Activated T-cell treated with anti-CD3 and anti-CD28 coated beads for 4 hours (primary cell): ENCODE measurements at places on chromosomes 1 and 21.
A peak's percentile ranks its signal among the peaks of the same experiment; 100 is the strongest.

DNA sequence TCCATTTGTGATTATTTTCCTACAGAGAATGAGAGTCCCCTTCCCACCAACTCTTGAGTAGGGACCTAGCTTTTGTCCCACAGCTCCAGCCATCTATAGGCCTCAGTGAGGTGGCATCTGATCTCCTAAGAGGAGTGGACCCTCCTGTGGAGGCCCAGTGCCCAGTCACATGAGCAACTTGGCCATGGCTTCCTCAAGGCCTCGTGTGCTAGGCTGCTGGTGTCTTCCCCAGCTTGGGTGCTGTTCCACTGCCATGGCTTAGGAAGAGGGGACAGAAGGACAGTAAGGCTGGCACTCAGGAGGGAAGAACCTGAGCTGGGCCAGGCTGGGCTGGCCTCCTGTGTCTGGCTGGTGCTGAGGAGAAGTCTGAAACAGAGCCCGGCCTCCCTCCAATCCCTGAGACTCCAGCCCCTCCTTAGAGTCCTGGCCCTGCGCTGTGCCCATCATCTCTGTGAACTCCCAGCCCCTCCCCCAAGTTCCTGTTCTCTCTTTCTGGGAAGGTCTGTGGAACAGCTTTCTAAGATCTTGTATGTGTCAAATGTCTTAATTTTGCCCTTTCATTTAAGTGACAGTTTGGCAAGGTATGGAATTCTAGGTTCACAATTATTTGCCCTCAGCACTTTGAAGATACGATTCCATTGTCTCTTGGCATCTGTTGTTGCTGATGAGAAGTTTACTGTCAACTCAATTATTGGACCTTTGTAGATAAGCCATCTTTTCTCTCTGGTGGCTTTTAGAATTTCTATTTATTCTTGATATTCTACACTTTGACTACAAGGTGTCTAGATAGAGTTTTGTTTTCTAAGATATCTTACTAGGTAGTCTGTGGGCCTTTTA is 7.1 kb upstream of the KCNQ4 start:
- DNase-seq: no peak

- DNase-seq: no peak
Observed at GRCh38 chr21:40672602-40673001, 174.4 kb downstream of the DSCAM start.

DNA sequence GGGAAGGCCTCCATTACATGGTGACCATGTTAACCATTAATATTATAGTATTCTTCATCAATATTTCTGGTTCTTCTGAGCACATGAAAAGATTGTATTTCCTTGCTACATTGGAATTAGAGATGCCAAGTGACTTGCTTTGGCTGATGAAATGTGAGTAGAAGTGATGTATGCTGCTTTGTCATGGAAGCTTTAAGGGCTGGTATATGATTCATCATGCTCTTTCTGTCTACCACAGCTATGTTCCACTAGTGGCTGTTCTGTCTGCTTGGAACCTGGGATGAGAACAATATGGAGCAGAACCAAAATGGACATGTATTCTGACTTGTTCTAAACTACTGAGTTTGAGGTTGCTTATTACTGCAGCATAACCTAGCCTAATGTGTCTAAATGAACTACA is 163.3 kb downstream of the TM2D1 start:
- no peak for DNase-seq

DNA sequence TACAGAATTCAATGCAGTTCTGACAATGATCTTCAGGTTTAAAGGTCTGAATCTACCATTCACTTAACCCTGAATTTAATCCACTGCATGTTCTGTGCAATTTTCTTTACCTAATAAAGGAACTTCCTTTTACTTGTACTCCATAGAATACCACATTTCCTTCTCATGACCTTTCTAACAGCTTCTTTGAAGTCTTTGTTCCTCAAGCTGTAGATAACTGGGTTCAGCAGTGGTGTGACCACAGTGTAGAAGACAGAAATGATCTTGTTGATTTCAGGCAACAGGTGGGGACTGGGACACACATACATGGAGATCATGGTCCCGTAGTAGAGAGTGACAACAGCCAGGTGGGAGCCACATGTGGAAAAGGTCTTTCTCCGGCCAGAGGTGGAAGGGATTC is 878 bp downstream of the OR11L1 start:
- no peak for DNase-seq

DNA sequence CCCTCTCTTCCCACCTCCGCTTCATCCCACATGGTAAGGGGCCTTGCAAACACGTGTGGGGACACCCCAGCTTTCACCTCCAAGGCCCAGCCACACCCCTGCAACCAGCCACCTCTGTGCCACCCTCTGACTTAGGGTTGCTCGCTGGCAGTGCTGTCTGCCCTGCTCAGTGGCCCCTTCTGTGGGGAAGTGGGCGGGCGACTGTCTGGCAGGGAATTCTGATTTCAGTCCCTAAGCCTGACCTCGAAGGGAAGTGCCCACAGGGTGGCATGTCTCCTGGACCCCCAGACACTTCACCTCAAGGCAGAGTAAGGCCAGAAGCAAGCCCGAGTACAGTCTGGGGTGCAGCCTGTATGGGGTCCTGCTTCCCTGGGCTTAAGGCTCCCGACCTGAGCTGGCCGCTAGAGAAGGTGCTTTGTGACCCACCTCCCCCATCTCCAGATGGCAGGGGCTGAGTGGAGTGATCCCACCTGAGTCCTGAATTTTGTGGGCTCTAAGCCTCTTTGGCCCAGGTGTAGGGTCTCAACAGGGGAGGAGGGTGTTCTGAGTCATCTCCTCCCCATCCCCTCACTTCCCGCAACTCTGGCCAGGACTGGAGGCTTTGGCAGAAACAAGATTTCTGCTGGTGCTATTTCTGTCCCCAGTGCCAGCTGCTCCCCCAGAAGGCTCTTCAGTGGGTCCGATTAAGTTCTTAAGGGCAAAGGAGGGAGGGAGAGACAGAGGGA is 7.0 kb downstream of the RD3 start:
- no peak for DNase-seq

DNA sequence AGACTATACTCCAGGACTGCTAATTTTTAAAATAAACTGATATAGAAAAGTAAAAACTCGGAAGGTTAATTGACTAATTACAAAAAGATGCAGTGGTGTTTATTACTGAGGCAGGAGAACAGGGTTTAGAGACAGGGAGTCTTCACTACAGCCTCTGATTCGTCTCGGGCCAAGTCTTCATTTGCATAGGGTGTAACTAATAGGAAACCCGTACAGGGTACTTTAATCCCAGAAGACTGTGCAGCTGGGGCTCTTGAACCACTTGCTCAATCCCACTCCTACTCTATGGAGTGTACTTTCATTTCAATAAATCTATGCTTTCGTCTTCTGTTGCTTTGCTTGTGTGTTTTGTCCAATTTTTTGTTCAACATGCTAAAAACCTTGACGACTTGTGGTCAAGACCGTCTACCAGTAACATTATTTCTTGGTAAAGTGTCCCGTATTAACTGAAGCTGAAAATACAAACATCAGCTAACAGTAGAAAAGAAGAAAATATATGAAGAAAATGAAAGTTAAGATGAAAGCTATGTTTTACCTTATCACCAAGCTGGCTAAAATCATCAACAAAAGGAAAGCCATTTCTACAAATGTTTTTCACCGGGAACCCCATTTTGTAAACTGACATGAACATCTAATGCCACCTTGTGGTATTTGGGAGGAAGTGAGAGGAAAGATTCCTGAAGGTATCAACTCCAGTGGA is 8.0 kb downstream of the SDHB start:
- no peak for DNase-seq

DNA sequence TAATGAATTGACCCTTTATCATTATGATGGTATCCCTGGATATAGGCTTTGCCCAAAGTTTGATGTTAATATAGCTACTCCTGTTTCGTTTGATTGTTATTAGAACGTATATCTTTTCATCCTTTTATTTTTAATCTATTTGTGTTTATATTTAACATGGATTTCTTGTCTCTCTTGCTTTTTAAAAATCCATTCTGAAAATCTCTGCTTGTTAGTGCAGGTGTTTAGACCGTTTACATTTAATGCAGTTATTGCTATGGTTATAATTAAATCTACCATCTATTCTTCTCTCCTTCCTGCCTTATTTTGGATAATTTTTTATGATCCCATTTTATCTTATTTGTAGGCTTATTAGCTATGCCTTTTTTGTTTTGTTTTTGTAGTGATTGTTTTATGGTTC is 12.4 kb downstream of the TSNAX start:
- no peak for DNase-seq

DNA sequence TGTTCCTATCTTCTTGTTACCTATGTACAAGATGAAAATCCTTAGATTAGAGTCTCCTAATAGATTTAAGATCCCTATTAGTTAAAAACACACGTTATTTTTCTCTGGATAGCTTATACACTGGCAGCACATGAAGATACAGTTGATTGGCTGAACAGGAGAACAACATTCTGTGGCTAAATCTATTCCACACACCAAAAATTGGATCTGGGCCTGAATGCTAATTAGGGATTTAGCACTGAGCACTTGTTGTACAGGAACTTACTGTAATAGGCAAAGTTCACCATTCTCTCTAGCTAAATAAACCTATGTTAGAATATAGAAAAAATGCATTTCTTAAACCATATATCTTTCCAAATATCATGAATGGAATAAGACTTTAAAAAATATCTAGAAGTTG is 117.1 kb upstream of the PTGFR start:
- no peak for DNase-seq

DNA sequence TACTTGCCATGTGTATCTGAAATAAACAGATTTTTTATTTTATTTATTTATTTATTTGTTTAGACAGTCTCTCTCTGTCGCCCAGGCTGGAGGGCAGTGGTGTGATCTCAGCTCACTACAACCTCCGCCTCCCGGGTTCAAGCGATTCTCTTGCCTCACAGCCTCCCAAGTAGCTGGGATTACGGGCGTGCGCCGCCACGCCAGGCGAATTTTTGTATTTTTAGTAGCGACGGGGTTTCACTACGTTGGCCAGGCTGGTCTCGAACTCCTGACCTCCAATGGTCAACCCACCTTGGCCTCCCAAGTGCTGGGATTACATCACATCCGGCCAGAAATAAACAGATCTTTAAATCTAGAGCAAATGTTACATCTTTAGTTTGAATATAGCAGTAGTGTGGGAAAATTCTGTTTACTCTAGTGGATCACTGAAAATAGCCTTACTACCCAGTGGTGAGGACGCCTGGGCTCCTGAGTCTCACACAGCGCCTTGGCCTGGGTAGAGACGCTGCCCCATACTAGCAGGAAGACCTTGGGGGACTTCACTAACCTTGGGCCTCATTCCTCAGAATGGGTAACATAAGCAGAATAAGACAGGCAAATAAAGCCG is 709 bp downstream of the GART start:
- DNase-seq: no peak

- no peak for DNase-seq
Observed at GRCh38 chr1:103107741-103108375, 464 bp downstream of the COL11A1 start.

- no peak for DNase-seq
Observed at GRCh38 chr1:1603671-1604373, 3.9 kb upstream of the FNDC10 start.

GRCh38 chr1:31745096-31745945 is 18.8 kb downstream of the ADGRB2 start:
- peak; percentile 42 for DNase-seq

DNA sequence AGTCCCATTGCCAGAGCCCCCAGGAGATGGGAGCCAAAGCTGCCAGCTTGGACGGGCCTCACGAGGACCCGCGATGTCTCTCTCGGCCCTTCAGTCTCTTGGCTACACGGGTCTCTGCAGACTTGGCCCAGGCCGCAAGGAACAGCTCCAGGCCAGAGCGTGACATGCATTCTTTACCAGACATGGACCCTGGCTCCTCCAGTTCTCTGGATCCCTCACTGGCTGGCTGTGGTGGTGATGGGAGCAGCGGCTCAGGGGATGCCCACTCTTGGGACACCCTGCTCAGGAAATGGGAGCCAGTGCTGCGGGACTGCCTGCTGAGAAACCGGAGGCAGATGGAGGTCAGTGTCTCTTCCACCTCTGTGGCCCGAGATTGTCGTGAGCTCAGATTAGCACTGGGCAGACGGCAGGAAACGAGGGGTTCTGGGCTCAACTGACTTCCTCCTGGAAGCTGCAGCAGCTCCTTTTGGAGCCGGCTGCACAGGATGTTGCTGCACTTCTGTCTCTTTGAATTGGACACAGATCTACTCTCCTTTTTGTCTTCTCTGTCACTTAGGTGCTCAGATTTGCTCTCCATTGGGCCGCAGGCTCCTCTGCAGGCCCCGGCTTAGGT is 68.0 kb downstream of the DISC1 start:
- no peak for DNase-seq

- no peak for DNase-seq
Observed at GRCh38 chr21:38993561-38993960, 187.8 kb downstream of the ETS2 start.

- no peak for DNase-seq
Observed at GRCh38 chr1:151419819-151420218, 20.4 kb downstream of the PSMB4 start.

DNA sequence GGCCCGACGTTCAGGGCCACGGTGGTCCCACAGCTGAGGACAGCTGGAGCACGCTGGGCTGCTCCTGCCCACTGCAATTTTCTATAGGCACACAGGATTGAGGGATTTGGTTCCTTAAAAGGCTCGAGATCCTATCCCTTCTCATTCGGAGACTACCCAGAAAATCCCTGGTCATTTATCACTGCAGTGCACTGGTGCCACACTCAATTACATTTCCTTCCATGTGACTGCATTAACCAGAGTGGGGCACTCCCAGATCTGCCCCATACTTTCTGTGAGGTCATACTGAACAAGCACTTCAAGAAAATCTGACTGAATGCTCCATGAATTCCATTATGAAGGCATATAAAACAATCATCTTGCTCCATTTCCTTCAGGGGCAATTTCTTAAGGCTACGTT is 49.8 kb upstream of the KCNE1 start:
- DNase-seq: no peak

DNA sequence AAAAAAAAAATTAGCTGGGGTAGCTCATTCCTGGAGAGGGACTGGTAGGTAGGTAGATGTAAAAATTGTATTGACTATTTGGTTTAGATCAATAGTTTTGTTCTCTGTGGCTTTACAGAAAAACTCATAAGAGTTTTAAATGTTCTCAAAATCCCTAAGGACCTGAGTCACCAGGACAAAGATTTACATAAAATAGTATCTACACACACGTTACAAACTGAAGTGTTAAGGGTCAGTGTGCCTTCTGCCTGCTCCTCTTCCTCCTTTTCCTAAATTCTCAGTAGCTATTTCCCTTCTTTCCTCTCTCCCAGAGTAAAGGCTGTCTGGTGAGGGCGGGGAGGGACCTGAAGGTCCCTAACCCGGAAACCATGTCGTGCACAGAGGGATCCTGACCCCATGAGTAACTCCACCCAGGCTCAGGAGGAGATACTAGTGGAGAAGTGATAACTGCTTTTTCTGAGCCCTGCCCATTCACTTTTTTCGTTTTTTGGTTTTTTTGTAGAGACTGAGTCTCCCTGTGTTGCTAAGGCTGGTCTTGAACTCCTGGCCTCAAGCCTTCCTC is 8.1 kb downstream of the PLEKHM2 start:
- no peak for DNase-seq
